ENCODE measurements at places on chromosomes 2 and 18.

DNA sequence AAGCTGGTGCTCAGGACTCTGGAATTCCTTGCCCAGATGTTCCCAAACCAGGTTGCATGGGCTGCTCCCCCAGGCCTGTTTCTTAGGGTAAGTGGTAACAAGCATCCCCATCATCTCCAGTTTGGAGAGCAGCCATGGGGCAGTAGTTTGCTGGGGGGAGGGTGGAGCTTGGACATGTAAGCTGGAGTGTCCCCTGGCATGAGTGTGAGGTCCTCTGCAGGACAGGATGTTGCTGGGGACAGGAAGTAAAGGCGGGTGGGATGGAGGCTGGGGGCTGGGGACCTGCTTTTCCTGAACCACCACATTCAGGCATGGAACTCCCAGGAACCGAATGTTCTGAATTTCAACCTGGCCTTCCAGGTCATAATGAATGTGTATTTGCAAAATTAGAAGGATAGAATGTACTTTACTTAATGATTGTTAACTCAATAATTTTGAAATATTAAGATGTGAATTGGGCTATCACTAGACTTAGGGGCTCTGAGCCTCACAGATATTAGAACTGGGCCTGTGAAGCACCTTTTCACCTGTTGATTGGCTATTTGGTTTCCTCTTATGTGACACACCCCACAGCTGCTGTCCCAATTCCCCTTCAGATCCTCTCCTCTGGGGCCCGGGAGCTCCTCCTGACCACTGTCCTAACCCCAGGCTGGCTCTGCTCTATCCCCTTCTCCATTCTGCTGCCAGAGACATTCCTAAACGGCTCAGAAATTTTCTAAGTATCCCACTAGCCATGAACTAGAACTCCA lies 66.4 kb upstream of the EPAS1 start:
- DNase-seq: no peak

DNA sequence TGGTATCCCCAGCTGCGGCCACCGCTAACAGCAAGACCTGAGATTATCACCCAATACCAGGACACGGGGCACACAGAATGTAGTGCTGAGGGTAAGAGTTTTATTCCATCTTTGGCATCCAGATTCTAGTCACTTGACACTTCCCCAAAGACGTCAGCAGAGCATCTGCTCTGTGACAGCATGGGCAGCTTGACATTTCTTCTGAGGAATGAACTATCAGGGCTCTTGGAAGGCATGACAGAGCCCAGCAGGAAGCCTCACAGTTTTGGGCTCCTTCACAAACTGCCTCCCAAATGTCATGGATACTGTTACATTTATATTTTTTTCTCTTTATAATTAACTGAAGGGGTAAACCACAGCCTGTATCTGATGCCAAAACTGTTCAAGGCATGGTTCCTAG lies 1010.7 kb downstream of the TDRD15 start:
- DNase-seq: no peak

- no peak for DNase-seq
Measured at GRCh38 chr2:66495788-66496640, 61.1 kb downstream of the MEIS1 start.

DNA sequence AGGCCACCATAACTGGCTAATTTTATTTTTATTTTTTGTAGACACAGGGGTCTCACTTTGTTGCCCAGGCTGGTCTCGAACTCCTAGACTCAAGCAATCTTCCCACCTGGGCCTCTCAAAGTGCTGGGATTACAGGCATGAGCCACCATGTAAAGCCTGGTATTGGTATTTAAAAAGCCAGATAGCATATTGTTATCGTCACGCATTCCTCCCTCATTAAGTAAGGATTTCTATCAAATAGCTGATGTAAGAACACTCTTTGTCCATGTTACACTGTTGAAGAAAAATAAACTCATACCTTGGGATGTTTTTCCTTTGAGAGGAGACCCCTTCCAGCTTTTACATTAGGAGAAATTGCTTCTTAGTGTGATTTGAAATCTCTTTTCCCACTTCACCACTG lies 39.2 kb upstream of the DARS1 start:
- no peak for DNase-seq

DNA sequence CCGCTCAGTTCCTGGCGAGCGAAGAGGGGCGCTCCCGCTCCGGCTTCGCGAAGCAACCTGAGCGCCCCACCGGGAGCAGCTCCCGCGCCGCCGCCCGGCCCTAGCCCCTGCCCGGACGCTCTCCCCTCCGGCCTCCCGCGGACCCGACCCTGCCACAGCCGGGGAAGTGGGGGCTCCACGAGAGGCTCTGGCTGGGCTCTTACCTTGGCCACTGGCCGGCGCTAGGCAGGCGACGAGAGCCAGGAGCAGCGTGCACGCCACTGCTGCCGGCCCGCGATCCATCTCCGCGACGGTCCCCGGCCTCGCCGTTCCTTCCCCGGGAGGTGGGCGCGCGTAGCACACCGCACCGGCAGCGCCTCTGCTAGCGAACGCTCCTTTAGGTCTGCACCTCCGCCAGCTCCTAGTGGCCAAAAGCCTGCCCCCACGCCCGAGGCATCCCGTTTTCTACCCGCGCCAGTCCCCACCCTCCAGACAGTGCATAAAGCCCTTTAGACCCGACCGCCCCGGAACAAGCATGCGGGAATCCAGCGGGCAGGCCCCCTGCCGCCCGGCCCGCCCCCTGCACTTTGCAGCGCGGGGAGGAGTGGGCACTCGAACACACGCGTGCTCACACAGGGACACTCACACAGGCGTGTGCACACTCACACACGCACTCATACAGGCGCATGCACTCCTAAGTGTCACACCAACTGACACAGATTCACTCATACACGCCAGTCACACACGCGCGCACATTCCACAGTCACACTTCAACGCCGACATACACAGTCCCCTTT lies at the start of gene LRP2:
TSS of gene LRP2 (minus strand) at position 417 of the 776 bp plus-strand sequence. CDS start at position 282, 135 bp downstream.
- no peak for DNase-seq

DNA sequence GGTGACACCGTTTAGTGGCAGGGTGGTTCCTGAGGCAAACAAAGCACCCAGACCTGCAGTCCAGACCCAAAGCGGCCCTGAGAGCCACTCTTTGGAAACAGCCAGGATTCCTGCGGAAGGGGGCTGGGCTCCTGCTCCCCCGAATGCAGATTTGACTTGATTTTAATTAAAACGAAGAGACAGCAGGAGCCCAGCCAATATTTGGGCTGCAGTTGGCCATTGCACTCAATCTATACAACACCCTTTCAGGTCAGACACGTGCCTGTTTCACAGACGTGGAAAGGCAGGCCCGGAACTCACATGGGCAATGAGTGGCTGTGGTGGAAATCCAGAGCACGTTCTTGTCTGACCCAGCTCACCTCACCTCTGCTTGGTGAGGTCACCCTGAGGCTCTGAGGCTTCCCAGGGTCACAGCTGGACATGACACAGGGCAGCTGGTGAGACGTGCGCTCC lies 122.4 kb downstream of the NDUFA10 start:
- DNase-seq: no peak

Measured in stimulated activated CD8-positive, alpha-beta memory T cell treated with anti-CD3 and anti-CD28 coated beads, Interleukin-7, amount 100 ng/mL, for 4 hours (primary cell).